ENCODE measurements at places on chromosomes 6 and 20.
A peak's percentile ranks its signal among the peaks of the same experiment; 100 is the strongest.

DNA sequence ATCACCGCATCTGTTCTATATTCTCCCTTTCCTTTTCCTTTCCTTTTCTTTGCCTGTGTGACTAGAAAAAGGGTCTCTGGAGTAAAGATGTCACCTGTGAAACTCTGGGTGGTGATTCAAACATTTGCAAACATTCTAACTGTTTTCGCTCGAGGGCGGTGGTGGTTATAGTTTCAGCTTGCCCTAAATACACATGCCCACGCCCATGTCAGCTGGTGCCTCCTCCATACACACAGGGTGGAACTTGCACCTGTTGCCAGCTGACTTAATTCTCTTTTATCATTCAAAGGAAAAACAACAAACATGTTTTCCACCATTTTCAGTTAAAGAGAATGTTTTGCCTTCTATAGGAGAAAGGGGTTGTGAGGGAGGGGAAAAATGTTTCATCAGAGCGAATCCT is 381.9 kb upstream of the ARID1B start:
- DNase-seq, result no peak

DNA sequence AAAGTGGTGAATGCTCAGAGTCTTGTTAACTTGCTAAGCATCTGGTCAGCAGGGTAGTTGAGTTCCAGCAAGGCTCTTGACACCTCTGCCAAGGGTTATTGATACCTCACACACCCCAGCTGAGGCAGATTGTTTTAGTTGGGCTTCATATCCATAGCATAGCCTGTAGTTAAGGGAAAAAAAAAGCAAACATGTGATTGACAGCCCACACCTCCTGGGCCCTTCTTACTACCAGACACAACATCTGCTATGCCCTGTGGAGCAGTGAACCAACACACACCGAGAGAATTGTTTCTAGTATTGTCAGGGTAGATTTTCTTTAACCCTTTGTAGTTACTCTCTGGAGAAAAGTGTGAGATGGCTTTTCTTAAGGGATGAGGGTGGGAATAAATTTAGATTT is 697.0 kb upstream of the POU3F2 start:
- DNase-seq, result no peak

DNA sequence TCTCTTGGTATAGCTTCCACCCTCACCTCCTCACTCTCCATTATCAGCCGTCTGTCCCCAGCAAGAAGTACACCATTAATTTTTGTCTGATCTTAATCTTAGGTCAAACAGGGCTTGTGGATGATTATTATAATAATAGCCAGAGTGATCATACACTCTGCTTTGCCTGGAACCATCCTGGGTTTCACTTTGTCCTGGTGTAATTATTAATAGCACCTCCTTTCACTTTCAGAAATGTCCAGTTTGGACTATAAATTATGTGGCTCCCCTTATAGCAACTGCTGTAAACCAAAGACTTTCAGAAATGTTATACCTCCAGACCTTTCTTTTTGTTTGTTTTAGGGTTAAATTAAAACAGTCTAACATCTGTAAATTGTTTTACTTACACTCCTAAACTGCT is 951 bp upstream of the TRIM31 start:
- DNase-seq, result no peak

DNA sequence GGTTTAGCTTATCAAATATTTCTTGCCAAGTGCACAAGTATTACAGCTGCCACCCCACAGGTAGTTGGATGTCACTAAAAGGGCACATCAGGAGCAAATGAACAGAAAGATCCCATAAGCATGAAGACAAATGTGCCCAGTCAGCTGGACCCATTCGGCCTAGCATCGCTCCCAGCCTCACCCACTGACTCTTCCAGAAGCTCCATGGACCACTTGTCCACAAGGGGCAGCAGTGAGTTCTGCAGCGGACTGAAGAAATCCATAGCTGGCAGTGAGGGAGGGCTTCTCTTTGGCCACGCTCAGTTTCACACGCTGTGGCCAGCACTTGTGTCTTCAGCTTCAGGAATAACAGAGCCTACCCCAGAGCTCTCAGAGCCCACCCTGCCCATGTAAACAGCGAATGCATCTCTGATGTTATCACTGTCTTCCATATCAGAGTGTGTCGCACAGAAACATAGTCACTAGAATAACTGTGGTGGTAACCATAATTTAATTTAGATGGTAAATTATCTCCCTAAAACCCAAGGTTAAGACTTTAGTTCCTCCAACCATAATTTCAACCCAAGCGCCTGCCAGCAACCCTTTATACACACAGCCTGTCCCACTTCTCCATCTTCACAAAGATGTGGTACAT is 15.8 kb downstream of the CGA start:
- peak; percentile 52 for DNase-seq

DNA sequence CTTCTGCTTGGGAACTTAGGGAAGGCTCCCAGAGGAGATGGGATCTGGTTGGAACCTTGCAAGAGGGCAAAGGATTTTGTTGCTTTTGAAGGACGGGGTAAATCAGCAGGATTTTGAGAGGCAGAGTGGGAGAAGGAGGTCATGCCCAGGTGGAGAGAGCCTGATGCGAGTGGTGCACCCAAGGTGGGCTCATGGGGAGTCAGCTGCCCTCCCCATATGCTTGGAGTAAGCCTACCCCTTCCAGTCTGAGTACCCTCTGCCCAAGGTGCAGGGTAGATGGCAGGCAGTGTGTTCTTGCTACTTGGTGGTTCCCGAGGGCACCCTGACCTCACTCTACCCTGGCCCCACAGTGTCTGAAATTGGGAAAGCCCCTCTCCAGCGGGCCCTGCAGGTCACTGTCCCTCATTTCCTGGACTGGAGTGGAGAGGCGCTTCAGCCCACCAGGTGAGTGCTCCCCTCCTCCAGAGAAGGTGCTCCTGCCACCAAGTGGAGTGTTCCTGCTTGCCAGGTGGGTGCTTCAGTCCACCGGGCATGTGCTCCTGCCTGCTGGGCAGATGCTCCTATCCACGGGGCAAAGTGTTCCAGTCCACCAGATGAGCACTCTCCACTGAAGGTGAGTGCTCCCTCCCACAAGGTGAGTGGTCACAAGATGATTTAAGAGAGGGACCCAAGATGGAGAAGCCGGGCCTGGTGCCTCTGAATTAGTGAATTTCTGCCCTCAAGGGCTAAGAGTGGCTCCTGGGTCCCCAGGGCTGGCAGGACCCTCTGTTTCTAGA is 3.4 kb downstream of the BPIFB2 start:
- no peak for DNase-seq

DNA sequence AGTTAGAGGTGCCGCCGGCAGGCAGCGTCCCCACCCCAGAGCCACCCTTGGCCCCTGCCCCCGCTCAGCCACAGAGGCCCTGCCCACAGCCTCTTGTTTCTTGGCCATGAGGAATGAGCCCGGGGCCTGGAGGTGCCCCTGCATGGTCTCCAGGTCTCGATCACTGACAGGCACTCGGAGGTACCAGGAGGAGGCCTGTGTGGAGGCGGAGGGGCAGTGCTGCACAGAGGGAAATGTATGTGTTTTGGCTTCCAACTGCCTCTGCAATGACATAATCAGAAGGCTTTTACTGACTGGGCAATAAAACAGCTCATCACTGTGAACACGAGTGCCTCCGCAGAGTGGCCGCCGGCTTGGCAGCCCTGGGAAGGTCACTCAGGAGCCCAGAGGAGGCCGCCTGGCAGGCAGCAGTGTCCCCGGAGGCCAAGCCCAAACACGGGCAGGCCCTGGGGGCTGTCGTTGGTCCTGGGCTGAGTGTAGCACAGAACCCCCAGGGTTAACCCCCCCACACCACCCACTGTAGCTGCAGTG is 61.1 kb upstream of the GATA5 start:
- no peak for DNase-seq

DNA sequence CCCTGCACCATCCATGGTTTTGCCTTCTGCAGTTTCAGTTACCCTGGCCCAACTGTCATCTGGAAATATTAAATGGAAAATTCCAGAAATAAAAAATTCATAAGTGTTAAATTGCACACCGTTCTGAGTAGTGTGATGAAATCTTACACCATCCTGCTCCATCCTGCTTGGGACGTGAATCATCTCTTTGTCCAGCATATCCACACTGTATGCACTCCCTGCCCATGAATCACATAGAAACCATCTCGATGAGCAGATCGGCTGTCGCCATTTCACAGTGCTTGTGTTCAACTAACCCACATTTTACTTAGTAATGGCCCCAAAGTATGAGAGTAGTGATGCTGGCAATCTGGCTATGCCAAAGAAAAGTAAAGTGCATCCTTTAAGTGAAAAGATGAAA is 105.9 kb upstream of the ID4 start:
- DNase-seq, result no peak

DNA sequence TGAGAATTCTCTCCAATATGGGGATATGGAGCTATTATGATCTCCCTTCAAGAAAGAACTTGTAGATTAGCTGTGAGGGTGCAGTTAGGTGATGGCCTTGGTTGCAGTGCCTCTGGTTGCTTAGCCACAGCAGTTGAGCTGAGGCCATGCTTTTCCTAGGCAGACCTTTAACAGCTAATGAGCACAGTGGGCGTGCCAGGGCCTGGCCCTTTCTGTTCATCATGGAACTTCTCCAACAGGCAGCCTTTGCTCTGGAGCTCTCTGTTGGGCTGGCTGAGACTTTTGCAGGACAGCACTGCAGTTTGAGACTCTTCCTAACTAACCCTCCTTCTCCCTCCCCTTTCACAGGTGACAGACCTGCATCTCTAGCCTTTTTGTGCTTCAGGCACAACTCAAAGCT is 39.7 kb upstream of the TMEM170B start:
- DNase-seq, result no peak

DNA sequence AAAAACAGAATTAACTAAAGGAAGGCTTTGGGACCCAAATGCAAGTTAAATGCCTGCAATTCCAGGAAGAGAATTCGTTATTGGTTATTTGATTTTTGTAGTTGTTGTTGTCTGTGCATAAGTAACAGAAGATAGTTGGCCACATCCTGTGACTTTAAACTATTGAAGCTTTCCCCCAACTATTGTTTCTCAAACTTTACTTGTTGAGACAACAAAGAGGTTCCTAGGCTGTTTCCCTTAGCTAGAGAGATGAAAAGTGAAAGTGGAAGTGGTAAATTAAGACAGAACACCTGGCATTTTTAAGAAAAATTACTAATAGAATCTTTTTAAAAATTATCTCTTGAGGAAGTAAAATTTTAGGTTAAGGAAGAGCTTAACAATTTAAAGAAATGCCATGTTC is 525.2 kb downstream of the PKHD1 start:
- DNase-seq, result no peak

- DNase-seq, result no peak
Observed at GRCh38 chr20:37920679-37921322, 17.9 kb downstream of the VSTM2L start.

All from tibial artery (tissue), 4 donors.